ENCODE measurements at places on chromosomes 7 and 10.

DNA sequence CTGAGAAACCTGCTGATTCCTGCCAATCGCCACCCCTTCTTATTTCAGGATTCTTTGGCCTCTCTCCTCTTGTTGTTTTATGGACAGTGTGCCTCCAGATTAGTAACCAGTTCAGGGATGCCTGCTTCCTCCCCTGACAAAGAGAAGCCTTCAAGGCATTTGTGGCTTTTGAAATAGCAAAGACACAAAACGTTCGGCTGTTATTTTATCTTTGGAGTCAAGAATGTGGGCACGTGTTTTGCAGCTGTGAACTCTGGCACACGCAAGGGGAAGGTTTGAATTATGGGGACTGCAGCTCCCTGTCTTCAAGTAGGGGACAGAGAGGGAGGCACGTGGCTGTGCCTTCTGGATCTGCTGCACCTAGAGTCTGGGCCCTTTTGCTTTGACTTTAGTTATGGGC, 157.9 kb upstream of the GRB10 start:
- no peak for DNase-seq

- no peak for DNase-seq
Measured at GRCh38 chr10:79221110-79222051, 125.9 kb upstream of the PPIF start.

GRCh38 chr7:150447966-150448788, 2.3 kb upstream of the GIMAP8 start:
- DNase-seq = no peak

- no peak for DNase-seq
Measured at GRCh38 chr10:73060738-73061635, 35.7 kb downstream of the P4HA1 start.

DNA sequence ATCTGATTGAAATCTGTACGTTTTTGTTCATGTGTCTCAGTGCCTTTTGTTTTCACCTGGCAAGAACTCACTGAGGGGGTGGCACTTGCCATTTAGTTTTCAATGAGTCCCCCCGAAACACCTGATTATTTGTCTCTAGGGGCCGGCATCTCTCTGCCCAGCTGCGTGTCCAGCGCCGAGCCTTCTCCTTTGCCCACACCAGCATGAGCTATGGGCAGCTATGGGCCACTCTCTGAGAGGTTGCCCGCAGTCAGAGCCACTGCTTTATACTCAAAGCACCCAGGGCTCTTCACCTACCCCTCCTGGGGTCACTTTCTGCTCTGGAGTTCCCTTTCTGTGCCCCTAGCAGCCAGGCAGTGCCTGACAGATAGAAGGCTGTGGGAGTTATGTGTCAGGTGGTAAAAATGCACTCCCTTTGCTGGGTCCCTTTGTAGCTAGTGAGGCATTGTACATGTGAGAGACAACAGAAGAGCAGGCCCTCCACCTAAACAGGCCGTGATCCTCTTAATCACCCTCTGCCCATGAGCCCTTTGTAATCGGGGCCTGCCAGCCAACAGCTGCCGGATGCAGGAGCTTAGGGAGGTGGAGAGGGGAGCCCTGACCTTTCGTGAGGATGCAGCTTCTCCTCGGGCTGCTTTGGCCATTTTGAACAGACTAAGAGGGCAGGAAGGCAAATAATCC, 133.1 kb upstream of the NPS start:
- DNase-seq = no peak

DNA sequence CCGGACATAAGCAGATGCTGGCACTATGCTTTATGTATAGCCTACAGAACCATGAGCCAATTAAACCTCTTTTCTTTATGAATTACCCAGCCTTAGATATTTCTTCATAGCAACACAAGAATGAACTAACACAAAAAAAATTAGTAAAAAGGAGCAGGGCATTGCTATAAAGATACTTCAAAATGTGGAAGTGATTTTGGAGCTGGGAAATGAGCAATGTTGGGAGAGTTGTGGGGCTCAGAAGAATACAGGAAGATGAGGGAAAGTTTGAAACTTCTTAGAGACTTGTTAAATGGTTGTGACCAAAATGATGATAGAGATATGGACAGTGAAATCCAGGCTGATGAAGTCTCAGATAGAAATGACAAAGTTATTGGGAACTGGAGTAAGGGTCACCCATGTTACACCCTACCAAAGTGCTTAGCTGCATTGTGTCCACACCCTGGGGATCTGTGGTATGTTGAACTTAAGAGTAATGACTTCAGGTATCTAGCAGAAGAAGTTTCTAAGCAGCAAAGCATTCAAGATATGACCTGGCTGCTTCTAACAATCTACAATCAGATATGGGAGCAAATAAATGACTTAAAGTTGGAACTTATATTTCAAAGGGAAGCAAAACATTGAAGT, 24.2 kb downstream of the PNLIPRP3 start:
- no peak for DNase-seq

DNA sequence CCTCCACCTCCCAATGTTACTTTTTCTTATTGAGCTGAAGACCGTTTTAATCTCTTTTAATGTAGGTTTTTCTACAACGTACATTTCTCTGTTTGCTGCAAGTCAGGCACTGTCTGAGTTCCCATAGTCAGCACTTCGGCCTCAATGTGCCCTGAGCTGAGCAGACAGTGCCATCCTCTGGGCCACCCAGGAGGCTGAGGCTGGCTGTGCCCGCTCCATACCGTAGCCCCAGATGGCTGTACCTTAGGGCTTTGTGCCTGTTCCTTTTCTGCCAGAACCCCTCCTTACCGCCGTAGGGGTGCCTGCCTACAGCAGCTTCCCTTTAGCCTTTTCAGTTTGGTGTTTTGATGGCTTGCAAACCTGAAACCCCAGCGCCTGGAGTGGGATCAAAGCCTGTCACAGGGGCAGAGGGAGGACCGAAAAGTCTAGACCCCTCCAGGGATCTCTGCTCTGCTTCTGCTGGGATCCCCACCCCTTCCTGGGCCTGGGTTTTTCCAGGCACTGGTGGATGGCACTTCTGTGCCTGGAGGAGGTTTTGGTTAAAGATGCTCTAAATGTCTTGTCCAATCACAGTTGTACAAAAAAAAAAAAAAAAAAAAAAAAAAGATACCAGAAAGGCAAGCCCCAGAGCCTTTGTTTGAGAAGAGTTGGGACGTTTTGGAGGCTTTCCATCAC, 9.0 kb downstream of the AGAP3 start:
- DNase-seq = no peak

DNA sequence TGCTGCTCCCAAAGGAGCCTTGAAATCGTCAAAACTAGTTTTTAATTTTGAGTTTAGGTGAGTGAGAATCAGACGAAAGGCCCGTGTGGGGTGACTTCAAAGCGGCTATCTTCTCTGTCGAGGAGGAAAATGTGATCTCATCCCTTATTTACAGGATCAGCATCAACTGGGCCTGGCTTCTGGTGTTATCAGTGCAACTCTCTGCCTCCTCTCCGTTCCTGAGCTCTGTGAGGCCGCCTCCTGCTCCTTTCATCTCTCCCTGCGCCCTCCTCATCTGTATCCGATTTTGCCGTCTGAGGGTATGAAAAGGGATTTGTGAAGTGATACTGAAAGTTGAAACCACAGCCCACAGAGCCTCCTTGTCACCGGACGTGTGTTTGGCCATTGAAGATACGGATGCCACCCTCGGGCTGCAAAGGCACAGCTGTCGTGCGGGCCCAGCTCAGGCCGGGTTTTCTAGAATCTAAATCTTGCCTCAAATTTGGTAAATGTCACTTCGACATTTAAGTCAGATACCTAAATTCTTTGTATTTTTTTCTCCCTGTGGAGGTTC, 408.7 kb upstream of the ADARB2 start:
- no peak for DNase-seq

- DNase-seq = no peak
Measured at GRCh38 chr10:33395201-33395600, 60.7 kb upstream of the NRP1 start.

GRCh38 chr7:40551685-40552576, 417.1 kb downstream of the SUGCT start:
- DNase-seq = no peak

GRCh38 chr7:111075498-111075897, 15.4 kb upstream of the LRRN3 start:
- no peak for DNase-seq

DNA sequence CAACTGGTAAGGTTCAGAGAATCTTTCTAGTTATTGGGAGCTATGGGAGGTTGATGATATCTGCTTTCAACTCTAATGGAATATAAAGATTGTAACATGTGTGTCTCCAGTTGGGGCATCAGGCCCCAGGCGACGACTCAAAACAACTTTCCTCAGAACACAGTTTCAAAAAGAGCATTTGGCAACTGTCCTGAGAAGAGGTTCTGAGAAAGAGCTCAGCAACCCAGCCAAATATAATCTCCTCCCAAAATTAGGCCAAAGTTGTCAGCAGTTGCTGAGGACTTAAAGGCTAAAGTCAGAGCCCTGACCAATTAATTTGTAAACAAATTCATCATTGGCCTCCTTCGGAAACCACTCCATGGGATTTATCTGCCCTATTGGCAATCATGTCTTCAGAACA, 251.1 kb upstream of the NFE2L3 start:
- DNase-seq = no peak

DNA sequence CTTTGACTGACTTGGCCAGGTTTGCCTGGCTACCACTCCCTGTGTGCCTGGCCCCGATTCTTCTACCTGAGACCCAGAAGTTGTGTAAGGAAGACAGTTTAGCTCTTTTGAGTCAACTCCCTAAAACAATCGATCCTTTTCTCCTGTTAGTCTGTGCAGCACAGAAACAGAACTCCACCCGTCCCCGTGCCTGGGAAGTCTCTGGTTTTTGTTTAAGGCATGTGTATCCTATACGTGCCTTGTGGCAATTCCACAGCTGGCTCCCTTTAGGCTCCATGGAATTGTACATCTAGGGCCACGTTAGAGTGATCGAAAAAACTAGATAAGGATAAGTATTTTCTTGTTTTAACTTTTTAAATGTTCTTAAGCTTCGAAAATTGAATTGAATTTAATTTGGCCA, 131.6 kb downstream of the BICC1 start:
- no peak for DNase-seq

GRCh38 chr7:36670585-36671431, 53.5 kb downstream of the AOAH start:
- DNase-seq = no peak

- no peak for DNase-seq
Measured at GRCh38 chr10:18523025-18523424, 128.4 kb downstream of the NSUN6 start.

- no peak for DNase-seq
Measured at GRCh38 chr10:32190890-32191491, 134.8 kb upstream of the KIF5B start.

DNA sequence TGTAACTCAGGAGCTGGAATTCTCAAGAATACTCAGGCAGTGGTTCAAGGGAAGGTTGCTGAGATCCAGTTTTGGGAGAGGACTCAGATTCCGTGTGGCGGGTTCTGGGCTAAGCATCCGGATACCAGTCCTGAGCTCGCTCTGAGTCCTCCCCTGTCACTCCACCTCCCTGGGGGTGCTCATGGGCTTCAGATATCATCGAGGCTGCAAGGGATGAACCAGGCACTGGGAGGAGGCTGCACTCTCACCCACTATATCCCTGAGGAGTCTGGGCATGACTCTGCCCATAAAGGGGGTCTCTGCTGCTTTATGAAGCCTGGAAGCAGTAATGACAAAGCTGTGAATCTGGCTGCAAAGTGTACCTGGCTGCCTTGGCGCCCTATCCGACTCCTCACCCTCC, 188.5 kb downstream of the TNS3 start:
- no peak for DNase-seq

DNA sequence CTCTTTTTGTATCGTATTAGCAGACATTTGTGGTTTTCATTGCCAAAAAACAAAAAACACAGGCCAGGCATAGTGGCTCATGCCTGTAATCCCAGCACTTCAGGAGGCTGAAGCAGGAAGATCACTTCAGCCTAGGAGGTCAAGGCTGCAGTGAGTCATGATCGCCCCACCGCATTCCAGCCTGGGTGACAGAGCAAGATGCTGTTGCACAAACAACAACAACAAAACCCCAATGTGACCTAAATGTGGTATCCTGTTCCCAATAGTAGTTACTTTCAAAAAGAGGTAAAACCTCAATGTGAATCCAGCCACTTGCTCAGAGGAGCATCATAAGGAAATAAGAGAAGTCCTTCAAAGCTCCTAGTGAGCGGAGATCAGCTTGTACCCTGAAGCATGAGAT, 45.8 kb upstream of the SKAP2 start:
- no peak for DNase-seq

- no peak for DNase-seq
Measured at GRCh38 chr7:4066206-4066605, 615.9 kb upstream of the FOXK1 start.

GRCh38 chr10:106830006-106830405, 334.5 kb downstream of the SORCS1 start:
- no peak for DNase-seq

- no peak for DNase-seq
Measured at GRCh38 chr7:141562972-141563371, 11.8 kb downstream of the AGK start.

- no peak for DNase-seq
Measured at GRCh38 chr7:149071641-149072437, 18.7 kb downstream of the ZNF786 start.

- DNase-seq = no peak
Measured at GRCh38 chr7:132500727-132501440, 75.4 kb downstream of the PLXNA4 start.

- no peak for DNase-seq
Measured at GRCh38 chr10:88858491-88858890, 6.8 kb upstream of the ANKRD22 start.

- DNase-seq = no peak
Measured at GRCh38 chr7:31105256-31105950, 53.3 kb downstream of the ADCYAP1R1 start.

DNA sequence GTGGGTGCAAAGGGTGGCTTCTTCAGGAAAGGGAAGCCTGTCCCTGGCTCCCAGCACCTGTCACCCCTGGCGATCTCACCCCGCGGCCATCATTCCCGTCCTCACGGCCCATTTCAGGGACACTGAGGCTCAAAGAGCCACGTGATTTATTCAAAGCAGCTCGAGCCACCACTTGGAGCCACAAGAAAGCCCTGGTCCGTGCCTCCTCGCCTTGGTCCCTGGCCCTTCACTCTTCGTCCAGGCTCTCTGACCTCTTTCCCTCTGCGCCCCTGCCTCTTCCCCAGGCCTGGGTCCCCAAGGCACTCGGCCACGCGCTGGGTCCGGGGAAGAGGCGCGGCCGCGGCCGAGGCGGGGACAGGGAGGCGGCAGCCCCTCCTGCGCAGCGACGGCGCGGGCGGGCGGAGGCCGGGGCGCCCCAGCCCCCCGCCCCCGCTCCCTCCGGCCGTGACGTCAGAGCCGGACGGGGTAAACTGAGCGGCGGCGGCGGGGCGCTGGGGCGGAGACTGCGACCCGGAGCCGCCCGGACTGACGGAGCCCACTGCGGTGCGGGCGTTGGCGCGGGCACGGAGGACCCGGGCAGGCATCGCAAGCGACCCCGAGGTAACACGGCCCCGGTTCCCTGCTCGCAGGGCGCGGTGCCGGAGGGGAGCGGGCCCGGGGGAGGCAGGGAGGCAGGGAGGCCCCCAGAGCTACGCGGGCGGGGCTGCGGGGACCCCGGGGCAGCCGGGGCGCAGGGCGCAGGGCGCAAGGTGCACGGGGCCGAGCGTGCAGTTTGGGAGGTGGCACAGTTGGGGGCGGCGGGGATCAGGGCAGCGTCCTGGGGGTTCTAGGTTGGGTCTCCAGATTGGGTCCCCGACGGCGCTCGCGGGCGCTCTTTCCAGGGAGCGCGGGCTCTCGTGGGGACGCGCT, at the start of gene SLC18A2:
Gene SLC18A2, plus strand, starts transcription at position 494 of the 909 bp plus-strand sequence. CDS start 580 bp downstream, outside the sequence.
- no peak for DNase-seq
